Activated naive CD4-positive, alpha-beta T cell treated with anti-CD3 and anti-CD28 coated beads, Interleukin-2, amount 50 U/mL, for 72 hours (primary cell): ENCODE measurements at places on chromosomes 2 and 18. TPM values are rescaled to one million over a fixed set of nuclear protein-coding genes. Genes with fewer than 3 reads are reported as not detected.

DNA sequence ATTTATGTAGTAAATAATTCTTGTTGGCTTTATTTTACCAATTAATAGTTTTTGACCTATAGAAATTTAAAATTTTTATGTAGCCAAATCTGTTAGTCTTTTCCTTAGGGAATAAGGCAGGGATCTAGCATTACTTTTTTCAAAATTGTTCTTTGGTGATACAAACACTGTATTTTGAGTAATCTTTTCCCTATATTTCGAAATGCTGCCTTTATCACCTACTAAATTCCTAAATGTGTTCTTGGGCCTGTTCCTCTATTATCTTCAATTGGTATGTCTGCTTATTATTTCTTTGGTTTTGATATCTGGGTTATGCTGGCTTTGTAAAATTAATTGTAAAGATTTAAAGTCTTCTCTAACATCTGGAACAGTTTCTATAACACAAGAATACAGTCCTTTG lies 87.5 kb downstream of the DYSF start:
- DNase-seq = no peak

DNA sequence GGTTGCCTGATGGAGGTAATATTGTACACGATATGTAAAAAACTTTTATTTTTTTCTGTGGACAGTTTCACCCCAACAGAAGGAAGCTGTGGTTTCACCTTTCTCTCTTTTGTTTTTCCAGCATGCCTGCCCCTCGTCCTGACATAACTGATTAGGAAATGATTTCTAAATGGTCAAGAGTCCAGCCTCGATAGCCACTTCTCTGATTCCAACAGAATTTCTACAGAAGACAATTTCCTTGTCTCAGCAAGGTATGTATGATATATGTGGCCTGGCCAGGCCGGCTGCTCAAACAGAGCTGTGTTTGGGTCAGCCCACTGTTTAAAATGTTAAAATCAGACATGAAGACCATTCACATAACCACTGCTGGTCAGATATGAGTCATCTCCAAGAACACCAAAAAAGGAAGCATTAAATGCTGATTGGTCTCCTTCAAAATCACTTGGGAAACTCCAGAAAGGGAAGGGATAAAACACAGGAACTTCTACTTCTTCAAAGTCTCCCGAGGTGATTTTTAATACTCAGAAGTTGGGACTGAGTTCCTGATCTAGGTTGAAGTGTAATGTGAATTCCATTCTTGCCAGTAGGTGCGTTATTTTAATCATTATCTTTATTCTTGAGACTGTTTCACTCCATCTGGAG lies 22.3 kb downstream of the ATP8B1 start:
- DNase-seq = no peak

DNA sequence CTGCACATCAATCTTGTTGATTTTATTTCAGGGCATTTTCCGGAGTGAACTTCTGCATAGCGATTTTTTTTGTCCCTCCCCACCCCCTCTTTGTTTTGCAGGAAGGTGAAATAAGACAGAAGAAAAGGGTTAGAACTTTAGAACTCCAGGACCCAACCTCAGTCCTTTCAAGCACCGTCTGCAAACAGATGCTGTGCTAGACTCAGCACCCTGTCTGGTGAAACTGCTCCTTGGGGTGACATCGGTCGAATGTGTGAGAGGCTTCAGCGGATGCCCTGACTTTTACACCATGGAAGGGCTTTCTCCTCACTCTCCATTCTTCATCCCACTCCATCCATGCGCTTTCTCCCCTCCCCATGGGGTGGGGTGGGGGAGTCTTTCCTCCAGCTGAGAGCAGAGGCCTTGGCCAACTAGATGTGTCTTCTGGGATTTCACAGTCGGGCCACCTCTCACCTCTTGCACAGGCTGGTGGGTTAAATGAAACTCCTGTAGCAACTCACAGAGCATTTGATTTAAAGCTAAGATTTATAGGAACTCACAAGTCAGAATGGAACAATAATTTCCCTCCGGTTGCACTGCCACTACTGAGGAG lies 43.3 kb upstream of the EDAR start:
- DNase-seq = no peak

- DNase-seq = no peak
These were observed 711 bp upstream of the ATOH8 start for GRCh38 chr2:85753035-85753524.

- DNase-seq = no peak
These were observed 27.9 kb downstream of the IL37 start for GRCh38 chr2:112938904-112939303.

DNA sequence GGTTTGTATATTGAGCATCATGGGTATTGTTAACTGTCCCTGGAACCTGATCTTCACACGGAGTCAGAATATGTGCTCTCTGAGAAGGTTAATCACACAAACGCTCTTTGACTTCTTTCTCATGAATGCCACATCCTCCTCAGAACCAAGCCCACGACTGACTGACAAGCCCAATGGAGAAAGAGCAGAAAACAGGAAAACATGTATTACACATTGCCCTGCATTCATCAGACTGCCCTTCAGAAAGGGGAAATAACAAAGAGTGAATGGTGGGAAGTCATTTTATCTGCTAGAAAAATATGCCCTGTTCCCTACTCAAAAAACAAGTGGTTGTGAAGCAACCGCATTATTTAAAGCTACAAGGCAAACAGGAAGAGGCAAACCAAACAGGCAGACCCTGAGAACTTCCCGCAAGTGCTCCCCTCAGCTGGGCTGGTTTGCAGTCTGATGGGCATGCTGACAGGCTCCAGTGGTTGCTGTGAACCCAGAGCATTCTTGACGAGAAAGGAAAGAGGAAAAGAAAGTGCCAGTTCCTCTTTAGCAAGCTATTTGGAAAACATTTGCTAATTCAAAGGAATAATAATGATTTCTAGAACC lies 172.9 kb upstream of the SETBP1 start:
- DNase-seq = no peak

DNA sequence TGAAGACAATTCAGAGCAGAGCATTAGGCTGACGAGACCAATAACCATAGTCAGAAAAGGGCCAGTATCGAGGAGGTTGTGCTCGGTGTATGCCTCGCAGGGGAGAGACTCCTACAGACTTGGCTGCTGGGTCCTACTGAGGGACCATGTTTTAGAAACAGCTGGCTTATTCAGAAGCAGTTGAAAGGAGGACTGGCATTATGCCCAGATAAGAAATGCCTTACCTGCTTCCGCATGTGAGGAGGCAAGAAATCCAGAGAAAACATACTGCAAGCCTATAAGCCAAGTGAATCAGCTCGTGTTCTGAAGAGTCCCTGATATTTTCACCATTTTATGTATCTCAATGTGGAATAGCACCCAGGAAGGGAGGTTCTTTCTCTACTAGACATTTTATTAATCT lies 434.7 kb downstream of the GRB14 start:
- DNase-seq = no peak

DNA sequence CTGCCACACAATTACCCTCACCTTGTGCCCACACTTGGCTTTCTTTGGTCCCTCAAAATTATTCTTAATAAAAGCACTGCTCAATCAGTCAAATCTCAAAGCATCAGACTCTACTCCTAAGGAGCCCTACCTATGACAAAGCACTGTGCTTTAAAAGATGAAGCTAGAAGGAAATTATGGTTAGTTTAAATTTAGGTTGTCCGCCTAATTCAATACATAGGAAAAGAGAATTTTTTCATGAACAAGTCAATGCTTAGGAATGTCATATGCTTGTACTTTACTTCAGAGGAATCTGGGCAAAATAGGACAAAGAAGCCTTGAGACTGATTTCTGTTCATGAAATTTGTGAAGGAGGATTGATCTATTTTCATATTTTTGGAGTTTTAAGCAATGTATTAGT lies 726.4 kb upstream of the CDH2 start:
- no peak for DNase-seq

- no peak for DNase-seq
These were observed 105.6 kb upstream of the LDLRAD4 start for GRCh38 chr18:13112982-13113381.

DNA sequence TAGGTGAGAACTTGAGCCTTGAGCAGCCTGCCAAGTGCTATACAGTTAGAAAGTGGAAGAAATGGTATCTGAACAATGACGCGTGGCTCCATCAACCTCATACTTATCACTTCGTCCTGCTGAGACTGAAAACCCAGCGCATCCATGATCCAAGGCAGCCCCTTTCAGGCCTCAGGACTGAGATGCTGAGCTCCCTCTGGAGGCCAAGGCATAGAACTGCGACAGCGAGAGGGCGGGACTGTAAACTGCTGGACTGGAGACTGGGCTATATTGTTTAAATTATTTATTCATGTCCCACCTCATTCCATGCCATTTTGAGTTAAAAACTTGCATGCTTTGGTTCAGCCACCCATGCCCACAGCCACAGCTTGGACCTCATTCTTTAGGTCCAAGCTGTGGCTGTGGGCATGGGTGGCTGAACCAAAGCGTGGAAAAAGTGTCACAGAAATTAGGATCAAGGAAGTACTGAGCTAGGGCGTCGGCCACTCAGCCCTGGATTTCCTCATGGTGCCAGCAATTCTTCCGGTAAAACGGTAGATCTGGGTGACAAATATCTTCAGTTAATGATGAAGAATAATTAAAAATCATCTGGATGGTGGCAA lies 195.5 kb downstream of the L3MBTL4 start:
- DNase-seq = no peak

- DNase-seq = no peak
These were observed 197.9 kb downstream of the NEDD4L start for GRCh38 chr18:58241877-58242276.

DNA sequence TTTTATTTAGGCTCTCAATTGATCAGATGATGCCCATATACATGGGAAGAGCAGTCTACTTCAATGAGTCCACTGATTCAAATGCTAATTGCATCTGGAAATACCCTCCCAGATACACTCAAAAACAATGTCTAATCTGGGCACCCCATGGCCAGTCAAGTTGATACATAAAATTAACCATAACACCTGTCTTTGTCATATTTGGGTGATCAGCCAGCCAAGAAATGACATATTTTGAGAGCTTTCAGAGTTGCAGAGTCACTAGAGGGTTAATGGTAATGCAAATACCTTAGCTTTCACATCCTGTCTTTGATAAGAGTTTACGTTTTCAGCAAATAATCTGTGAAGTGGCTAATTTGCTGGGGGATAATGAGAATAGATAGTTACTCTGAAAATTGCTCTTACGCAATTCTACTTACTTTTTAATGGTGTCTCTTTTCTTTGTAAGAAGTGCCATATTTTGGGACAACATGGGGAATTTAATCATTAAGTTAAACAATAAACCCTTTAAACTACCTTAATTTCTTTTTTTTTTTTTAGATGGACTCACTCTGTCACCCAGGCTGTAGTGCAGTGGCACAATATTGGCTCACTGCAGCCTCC lies 49.1 kb downstream of the CCDC195 start:
- no peak for DNase-seq

DNA sequence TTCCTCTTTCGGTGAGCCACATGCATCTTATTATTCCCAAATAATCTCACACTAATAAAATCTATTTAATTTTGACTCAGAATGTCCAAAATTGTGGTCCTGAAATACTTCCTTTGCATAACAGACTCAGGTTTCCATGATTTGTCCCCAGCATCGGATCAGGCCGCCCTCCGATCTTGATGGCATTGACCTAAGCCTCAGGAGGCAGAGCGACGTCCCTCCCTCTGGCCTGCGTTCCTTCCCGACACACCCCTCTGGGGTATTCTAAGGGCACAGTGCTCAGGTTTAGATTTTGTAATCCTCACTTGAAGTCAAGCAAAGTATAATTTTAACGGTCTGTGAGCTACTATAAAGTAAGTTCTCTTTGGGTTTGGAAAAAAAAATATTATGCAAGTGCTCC lies 857.7 kb downstream of the GALR1 start:
- DNase-seq = no peak

DNA sequence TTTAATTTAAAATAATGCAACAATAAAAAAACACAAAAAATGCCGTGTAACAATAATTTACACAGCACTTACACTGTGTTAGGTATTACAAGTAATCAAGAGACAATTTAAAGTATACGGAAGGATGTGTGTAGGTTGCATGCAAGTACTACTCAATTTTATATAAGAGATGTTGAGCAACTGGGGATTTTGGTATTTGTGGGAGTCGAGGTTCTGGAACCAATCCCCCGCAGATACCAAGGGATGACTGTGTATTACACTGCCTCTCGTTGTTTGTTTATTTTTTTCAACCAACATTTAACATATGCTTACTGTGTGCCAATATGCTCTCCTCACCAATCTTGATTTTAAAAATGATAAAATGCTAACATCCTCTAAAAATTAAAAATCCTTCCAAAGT lies 24.8 kb downstream of the MAP3K2 start:
- no peak for DNase-seq

- no peak for DNase-seq
These were observed 476.7 kb downstream of the TXNL1 start for GRCh38 chr18:56161566-56162260.

GRCh38 chr2:20143263-20143662 lies 81.7 kb downstream of the SDC1 start:
- no peak for DNase-seq

DNA sequence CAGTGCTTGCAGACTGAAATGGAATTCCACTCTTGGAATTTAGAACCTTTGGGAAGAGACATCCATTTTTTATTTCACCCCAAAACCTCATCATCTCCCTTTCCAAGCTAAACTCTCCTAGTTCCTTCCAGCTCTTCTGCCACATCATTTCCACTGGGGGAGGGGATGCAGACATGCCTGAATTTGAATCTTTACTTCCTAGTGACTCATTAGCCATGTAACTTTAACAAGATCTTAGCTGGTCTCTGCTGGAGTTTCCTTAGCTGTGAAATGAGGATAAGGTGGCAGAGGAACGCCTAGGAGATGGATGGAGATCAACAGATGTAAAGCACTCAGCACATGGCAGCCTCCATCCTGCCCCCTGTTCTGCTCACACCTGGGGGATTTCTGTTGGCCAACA lies 266.8 kb downstream of the EN1 start:
- no peak for DNase-seq

DNA sequence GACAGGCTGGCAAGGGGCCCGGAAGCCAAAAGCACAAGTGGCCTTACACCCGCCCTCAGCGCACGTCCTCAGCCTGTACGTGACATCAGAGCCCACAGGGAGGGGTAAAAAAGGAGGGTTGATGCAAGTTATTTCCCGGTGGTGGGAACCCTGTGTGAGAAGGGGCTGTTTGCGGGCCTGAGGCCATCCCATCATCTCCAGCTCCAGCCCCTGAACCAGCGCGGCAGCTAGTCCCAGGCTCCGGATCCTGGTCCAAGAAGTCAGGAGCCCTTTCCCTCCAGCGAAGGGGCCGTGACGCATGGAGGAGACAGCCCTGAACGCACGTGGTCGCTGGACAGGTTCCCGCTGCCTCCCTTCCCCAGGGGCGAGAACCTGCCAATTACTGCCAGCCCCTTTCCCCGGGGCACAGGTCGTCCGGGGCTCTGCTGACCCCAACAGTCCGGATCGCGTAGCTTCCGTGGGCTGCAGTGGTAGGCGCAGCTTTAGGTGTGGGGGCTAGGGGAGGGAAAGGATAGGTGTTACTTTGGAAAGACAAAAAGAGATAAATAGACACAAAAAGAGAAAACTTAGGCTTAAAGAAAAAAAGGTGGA lies 1.3 kb upstream of the LRP2 start:
- peak; percentile 54 for DNase-seq

- DNase-seq = no peak
These were observed 21.5 kb downstream of the GCA start for GRCh38 chr2:162365392-162365791.

GRCh38 chr2:241271706-241272302 lies 43.7 kb downstream of the HDLBP start:
- DNase-seq = no peak

IL1F10 gene
- not detected for total RNA-seq

CDKL4 gene
- not detected for total RNA-seq

CPO gene
- total RNA-seq = not detected

SPDYA gene
- 1.8 TPM for total RNA-seq

GALNT5 gene
- 0.10 TPM for total RNA-seq

PAIP2B gene
- 2.5 TPM for total RNA-seq

MC2R gene
- total RNA-seq = not detected
